Lower lobe of right lung (tissue), 2 donors: ENCODE measurements at places on chromosomes 5 and 9. TPM values are rescaled to one million over a fixed set of nuclear protein-coding genes. Genes with fewer than 3 reads are reported as not detected.

DNA sequence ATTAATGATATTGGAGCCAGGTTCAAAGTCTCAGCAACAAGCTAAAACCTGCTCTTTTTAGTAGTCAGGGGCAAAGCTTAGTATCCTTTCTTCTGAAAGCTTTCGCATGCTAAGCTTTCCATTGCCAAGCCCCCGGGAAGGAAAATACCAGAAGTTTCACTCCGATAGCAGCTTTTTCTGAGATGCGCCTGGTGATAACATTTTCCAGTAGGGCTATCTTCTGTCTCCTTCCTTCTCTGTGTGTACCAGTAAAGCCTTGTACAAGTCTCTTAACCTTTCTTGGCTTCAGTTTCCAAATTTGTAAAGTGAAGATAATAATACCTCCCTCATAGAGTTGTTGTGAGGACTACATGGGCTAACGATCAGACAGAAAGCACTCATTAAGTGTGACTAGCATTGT is 36.7 kb downstream of the DOCK8 start:
- H3K4me3 ChIP-seq, result no peak overlapping the region
- H3K27me3 ChIP-seq, result no peaks in the 10 kb centered on the region
- peaks cover 17% of the 10 kb centered on the region for H3K4me1 ChIP-seq

DNA sequence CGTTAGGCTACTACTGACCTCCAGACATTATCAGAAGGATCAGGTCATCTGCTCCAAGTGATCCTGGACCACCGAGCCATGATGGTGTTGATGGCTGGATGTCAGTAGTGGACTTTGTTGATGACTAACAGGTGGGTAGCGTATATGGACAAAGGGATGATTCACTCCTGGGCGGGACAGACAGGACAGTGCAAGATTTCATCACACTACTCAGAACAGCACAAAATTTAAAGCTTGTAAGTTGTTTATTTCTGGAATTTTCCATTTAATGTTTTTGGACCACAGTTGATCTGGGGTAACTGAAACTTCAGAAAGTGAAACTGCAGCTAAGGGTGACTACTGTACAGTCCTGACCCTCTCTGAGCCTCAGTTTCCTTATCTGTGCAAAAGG is 12.7 kb downstream of the PDGFRB start:
- peaks cover 70% of the 10 kb centered on the region for H3K4me1 ChIP-seq
- peak overlapping the region; percentile 69 for H3K27ac ChIP-seq
- DNase-seq, result no peak
- H3K36me3 ChIP-seq, result no peaks in the 10 kb centered on the region
- no peak overlapping the region for H3K4me3 ChIP-seq

DNA sequence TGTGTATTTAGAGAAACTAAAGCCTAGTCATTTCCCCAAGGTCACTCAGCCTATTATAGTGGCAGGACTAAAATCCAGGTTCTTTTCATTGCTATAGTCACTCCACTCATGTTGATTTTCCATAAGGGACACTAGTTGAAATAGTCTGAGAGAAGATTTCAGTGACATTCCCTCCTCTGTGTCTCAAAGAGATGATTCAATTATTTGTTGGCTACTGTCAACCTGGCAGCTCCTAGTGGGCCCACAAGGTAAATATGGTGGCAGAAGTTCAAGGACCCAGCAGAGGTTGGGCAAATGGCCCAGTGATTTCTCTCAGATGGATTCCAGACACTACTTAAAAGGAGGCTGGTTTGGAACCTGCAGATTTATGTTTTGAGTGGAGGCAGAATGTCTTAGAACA is 48.1 kb downstream of the G3BP1 start:
- peaks cover 7% of the 10 kb centered on the region for H3K36me3 ChIP-seq
- no peaks in the 10 kb centered on the region for H3K27me3 ChIP-seq
- H3K27ac ChIP-seq, result no peak overlapping the region
- no peaks in the 10 kb centered on the region for H3K4me1 ChIP-seq
- DNase-seq, result no peak
- H3K4me3 ChIP-seq, result no peak overlapping the region

- no peaks in the 10 kb centered on the region for H3K36me3 ChIP-seq
- no peak overlapping the region for H3K4me3 ChIP-seq
- DNase-seq, result no peak
- no peaks in the 10 kb centered on the region for H3K27me3 ChIP-seq
- H3K4me1 ChIP-seq, result no peaks in the 10 kb centered on the region
- no peak overlapping the region for H3K27ac ChIP-seq
Measured at GRCh38 chr5:174187481-174187880, 142.0 kb downstream of the NSG2 start.

- no peaks in the 10 kb centered on the region for H3K27me3 ChIP-seq
- DNase-seq, result no peak
- no peaks in the 10 kb centered on the region for H3K4me1 ChIP-seq
- H3K36me3 ChIP-seq, result no peaks in the 10 kb centered on the region
- no peak overlapping the region for H3K4me3 ChIP-seq
Measured at GRCh38 chr9:83582029-83582428, 40.9 kb upstream of the IDNK start.

DNA sequence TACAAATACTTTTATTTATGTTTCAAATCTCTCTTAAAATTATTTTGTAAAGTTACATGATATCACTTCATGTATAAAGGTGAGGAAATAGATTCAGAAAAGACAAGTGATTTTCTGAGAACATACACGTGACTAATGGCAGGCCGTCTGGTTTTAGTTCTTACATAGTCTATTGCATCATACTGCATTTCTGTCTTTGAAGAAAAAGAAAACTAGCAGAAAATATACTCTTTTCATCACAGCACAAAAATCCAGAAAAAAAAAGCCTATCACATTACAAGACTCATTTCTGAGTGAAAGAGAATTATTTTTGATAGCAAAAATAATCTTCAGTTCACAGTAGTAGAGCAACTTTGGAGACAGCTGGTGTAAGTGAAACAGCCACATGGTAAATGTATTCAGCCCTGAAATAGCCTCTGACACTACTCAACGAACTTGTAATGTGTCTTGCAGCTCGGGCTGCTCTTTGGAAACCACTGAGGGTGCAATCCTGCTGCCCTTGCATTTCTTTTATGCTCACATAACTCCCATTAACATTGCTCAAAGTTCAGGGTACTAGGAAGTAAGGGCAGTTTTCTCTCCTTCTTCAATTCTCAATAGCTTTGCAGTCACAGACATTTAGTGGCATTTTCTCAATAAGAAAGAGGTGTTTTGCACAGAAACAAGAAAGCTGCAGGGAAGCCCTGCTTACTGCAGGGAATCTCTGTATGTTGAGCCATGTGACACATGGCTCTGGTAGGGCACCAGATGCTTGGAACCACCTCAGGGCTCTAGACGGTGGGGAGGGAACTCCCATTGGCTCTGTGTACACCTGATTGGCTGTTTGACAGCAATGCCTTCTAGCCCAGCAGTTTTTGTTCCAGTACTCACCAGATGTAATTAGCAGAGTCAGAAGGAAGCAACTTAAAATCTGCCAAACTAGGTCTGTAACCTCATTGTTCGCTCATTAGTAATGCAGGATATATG is 845.3 kb upstream of the PTPRD start:
- no peak for DNase-seq
- H3K4me3 ChIP-seq, result no peak overlapping the region
- H3K4me1 ChIP-seq, result no peaks in the 10 kb centered on the region
- H3K27ac ChIP-seq, result no peak overlapping the region
- H3K36me3 ChIP-seq, result no peaks in the 10 kb centered on the region

DNA sequence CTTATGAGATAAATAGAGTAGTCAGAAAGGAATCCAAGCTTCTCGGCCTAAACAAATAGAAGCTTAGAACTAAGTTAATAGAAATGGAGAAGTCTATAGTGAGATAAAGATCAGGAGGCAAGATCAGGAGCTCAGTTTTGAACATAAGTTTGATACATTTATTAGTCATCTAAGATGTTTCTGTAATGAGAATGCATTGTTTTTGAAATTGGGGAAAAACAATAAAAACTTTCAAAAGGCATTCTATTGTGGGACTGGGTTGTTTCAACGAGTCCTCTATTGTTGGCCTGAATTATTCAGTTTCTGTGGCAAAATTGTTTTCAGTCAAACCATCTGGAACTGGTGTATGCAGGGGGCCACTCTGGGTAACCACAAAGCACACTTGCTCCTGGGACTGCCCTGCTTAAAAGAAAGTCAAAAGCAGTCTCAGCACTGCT is 181.0 kb upstream of the CLINT1 start:
- no peaks in the 10 kb centered on the region for H3K36me3 ChIP-seq
- H3K4me3 ChIP-seq, result no peak overlapping the region
- H3K4me1 ChIP-seq, result no peaks in the 10 kb centered on the region
- no peak overlapping the region for H3K27ac ChIP-seq

GRCh38 chr9:123003466-123003865 is 30.0 kb upstream of the GPR21 start:
- H3K36me3 ChIP-seq, result peaks cover 57% of the 10 kb centered on the region
- no peak overlapping the region for H3K27ac ChIP-seq
- H3K27me3 ChIP-seq, result no peaks in the 10 kb centered on the region
- H3K4me3 ChIP-seq, result no peak overlapping the region
- DNase-seq, result no peak
- H3K4me1 ChIP-seq, result peaks cover 9% of the 10 kb centered on the region

DNA sequence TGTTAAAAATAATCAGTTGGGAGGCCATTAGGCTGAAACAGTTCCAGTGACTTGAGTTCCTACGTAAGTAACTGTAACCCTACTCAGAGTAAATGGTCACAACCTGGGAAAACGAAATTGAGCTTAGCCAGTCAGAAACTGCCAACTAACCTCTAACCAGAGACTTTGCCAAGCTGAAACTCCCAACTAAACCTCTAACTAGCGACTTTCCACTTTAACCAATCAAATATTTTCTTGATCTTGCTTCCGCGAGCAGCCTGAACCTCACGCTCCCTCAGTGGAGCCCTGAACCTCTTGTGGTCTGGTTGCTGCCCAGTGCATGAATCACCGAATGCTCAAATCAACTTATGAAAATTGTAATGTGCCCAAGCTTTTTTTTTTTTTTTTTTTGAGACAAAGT is 156.2 kb downstream of the MED10 start:
- H3K27me3 ChIP-seq, result no peaks in the 10 kb centered on the region
- H3K36me3 ChIP-seq, result no peaks in the 10 kb centered on the region
- no peaks in the 10 kb centered on the region for H3K4me1 ChIP-seq
- H3K27ac ChIP-seq, result no peak overlapping the region

- no peaks in the 10 kb centered on the region for H3K27me3 ChIP-seq
- H3K36me3 ChIP-seq, result peaks cover 31% of the 10 kb centered on the region
- DNase-seq, result no peak
- no peak overlapping the region for H3K4me3 ChIP-seq
Measured at GRCh38 chr5:138000102-138000723, 32.7 kb downstream of the FAM13B start.

DNA sequence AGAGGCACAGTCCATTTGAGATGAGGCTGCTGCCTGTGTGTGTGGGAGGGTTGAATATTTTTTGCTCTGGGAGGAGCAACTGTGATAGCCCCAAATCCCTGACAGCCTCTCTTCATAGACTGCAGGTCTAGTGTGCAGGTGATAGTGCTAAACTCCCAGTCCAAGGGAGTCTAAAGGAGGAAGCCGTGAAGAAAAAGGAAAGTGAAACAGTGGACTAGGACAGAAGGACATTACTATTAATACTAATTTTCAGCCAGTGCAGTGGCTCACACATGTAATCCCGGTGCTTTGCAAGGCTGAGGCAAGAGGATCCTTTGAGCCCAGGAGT is 295.0 kb downstream of the PDE4D start:
- no peaks in the 10 kb centered on the region for H3K27me3 ChIP-seq
- H3K27ac ChIP-seq, result peak overlapping the region; percentile 46
- no peaks in the 10 kb centered on the region for H3K36me3 ChIP-seq
- peak overlapping the region; percentile 43 for H3K4me3 ChIP-seq
- H3K4me1 ChIP-seq, result peaks cover 11% of the 10 kb centered on the region
- no peak for DNase-seq

DNA sequence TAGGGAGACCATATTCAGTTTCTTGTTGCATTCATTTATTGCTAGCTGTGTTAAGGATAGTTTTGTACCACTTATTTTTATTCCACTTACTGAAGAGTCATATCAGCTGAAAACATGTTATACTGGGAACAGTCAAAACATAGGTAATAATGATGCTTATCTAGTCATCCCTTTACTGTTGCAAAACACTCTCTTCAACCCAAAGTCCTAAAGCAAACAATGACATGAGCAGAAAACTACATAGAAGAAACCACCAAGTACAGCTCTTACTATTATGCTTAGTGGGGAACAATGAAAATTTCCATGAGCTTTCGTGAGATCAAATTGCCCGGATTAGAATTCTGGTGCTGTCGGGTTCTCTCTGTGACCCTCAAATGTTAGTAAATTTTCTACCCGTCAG is 681.4 kb downstream of the NR2F1-AS1 start:
- no peaks in the 10 kb centered on the region for H3K27me3 ChIP-seq
- no peaks in the 10 kb centered on the region for H3K36me3 ChIP-seq
- no peak for DNase-seq
- no peak overlapping the region for H3K4me3 ChIP-seq

DNA sequence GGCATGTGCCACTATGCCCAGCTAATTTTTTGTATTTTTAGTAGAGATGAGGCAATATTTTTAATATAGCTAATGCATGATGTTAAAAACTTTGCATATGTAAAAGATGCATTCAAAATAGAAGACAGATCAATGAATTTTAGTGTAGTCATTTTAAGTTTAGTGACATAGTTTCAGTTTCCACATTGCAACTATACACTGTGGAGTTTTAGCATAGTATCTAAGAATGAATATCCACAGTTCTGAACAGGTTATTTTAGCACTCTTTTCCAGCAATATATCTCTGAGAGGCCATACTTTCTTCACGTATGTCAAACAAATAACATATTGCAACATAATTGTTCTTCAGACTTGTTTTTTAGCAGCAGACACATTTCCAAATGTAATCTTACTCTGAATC is 39.3 kb downstream of the RAB24 start:
- DNase-seq, result no peak
- H3K4me3 ChIP-seq, result no peak overlapping the region
- peaks cover 97% of the 10 kb centered on the region for H3K36me3 ChIP-seq
- no peaks in the 10 kb centered on the region for H3K27me3 ChIP-seq
- H3K4me1 ChIP-seq, result no peaks in the 10 kb centered on the region

DNA sequence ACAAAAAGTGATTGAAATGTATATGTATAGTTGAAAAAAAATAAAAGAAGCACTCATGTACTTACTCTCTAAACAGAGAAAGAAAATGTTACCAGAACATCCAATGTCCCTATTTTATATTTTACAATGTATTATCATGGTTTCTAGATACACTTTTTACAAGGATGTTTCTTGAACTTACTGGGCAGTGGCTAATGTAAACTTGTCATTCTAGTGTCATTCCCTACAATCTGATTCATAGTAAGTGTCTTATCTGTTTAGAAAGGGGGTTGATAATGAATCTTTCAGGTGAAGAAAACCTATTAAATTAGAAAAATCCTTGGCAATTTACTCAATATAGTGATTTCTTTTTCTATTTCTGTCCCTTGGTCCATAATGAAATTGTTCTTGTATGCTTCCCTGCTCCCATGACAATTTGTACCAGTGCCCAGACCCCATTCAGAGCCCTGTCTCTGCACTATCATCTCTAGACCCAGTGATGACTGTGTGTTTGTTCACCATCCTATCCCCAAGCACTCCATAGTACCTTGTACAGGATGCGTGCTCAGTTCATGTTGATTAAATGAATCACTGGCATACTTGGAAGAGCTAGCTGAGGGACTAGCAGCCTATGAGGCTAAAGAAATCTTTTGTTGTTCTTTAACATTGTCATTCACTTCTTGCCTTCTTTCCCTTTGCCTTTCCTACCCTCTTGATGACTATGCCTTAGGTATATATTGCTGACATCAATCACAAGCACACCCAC is 101.2 kb downstream of the HMHB1 start:
- H3K36me3 ChIP-seq, result no peaks in the 10 kb centered on the region
- no peak overlapping the region for H3K27ac ChIP-seq
- H3K4me1 ChIP-seq, result no peaks in the 10 kb centered on the region
- DNase-seq, result no peak

The FCN1 gene
- 84.4 TPM for total RNA-seq

The GALNT10 gene
- 57.6 TPM for total RNA-seq

The TMEM171 gene
- not detected for total RNA-seq

The RASGEF1C gene
- not detected for total RNA-seq

The COX7C gene
- 368 TPM for total RNA-seq

The MARCOL gene
- not detected for total RNA-seq

The SYNPO gene
- total RNA-seq, result 90.6 TPM

The NIM1K gene
- total RNA-seq, result 4.8 TPM
